ENCODE measurements at places on chromosomes 13 and 19. TPM values are rescaled to one million over a fixed set of nuclear protein-coding genes. Genes with fewer than 3 reads are reported as not detected.

Gene CTXN1
- 47.1 TPM for total RNA-seq

Gene LINGO3
- total RNA-seq: not detected

Gene THAP8
- 13.9 TPM for total RNA-seq

Gene TNFSF9
- total RNA-seq: 12.1 TPM

Gene AKAP8L
- 67.7 TPM for total RNA-seq

Gene FAM174C
- total RNA-seq: 96.6 TPM

Gene SPC24
- 11.9 TPM for total RNA-seq

Gene ZNF701
- 9.8 TPM for total RNA-seq

Gene LGALS7B
- not detected for total RNA-seq

Gene PROSER3
- 14.8 TPM for total RNA-seq

Gene MIR17HG
- total RNA-seq: 2.4 TPM

Gene POSTN
- total RNA-seq: 26.5 TPM

Gene ADGRE3
- not detected for total RNA-seq

Gene PRSS57
- total RNA-seq: not detected

Gene CEACAM4
- total RNA-seq: not detected

Gene LGALS14
- not detected for total RNA-seq

Gene KLF5
- 2.8 TPM for total RNA-seq

Gene ZSCAN1
- not detected for total RNA-seq

Gene TMEM59L
- total RNA-seq: 1.6 TPM

Gene PGLYRP1
- not detected for total RNA-seq

Gene CD209
- not detected for total RNA-seq

Gene MISP3
- 0.41 TPM for total RNA-seq

Gene SAFB
- 77.9 TPM for total RNA-seq

Gene PLEKHF1
- 16.3 TPM for total RNA-seq

Gene PTGIR
- total RNA-seq: 1.8 TPM

Gene F10
- total RNA-seq: not detected

Gene GIPR
- total RNA-seq: 0.76 TPM

Gene FXYD7
- total RNA-seq: not detected

Gene COMP
- not detected for total RNA-seq

Gene ATXN8OS
- total RNA-seq: not detected

Gene CGB8
- total RNA-seq: not detected

Gene SLC1A6
- total RNA-seq: not detected

Gene CDKN2D
- total RNA-seq: 1.6 TPM

Gene KLK12
- total RNA-seq: not detected

Gene RNF225
- total RNA-seq: 0.68 TPM

Gene FAM98C
- 20.3 TPM for total RNA-seq

Gene HIPK4
- total RNA-seq: not detected

Gene GNG7
- 0.19 TPM for total RNA-seq

Gene PSG11
- not detected for total RNA-seq

Gene CYP2A7
- total RNA-seq: not detected

Gene ZNF30
- 3.8 TPM for total RNA-seq

Gene SPIB
- not detected for total RNA-seq

Gene SIRT2
- 96.2 TPM for total RNA-seq

Gene RFPL4AL1
- not detected for total RNA-seq

Gene DLL3
- 2.0 TPM for total RNA-seq

Gene DIS3
- total RNA-seq: 32.0 TPM

Gene ILF3
- 99.9 TPM for total RNA-seq

Gene SERP2
- 0.29 TPM for total RNA-seq
